Fibroblast of skin of right quadriceps (primary cell): ENCODE measurements at places on chromosomes 1 and 21.

GRCh38 chr1:228802386-228803220, 67.3 kb downstream of the RHOU start:
- DNase-seq = no peak

DNA sequence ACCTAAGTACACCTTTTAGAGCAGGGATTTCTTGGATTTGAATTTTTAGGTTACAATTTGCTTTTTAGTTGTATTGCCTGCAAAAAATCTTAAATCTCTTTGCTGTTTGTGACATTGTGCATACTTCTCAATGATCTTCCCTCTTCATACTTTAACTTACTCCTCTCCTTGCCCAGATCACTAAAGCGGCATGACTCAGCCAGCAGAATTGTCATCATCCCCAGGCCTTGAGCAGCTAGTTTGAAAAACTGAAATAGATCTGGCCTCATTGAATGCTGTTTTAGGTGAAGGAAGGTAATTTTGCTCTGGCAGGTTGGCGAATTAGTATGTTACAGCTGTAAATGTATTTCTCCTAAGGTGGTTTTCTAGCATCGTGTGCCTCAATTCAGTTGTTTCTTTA, 145.9 kb downstream of the RYR2 start:
- no peak for DNase-seq

- DNase-seq = no peak
These were observed 5.0 kb downstream of the RABGGTB start for GRCh38 chr1:75791022-75791421.

DNA sequence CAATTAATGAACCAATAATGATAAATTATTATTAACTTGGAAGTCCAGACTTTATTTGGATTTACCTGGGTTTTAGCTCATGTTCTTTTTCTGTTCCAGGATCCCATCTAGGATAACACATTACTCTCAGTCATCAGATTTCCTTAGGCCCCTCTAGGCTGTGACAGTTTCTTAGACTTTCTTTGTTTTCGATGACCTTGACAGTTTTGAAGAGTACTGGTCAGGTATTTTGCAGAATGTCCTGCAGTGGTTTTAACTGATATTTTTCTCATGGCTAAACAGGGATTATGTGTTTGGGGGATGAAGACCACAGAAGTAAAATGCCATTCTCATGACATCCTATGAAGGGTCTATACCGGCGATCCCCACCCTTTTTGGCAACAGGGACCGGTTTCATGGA, 144.0 kb downstream of the NAV1 start:
- no peak for DNase-seq

- peak; percentile 12 for DNase-seq
These were observed 26.0 kb downstream of the SERBP1 start for GRCh38 chr1:67404212-67404620.

DNA sequence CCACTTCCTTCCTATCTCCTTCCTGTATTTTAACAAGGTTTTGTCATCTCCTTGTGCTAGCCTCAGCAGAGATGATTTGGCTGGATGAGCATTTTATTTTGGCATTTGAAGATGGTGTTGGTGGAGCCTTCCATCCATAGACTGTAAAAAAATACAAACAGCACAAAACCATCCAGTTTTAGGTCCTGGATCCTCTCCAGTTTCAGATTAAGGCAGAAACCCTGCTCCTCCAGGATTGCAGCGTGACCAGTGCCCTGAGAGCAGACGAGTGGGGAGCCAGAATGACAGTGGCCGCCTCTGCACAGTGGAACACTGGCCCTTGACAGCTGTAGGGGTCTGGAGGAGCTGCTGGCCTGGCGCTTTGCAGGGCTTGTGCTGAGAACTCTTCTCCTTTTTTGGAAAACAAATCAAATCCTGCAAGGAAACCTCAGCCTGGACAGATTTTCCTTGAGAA, 72.2 kb upstream of the GADD45A start:
- DNase-seq = no peak

- DNase-seq = no peak
These were observed 22.4 kb downstream of the VPS45 start for GRCh38 chr1:150089846-150090520.

DNA sequence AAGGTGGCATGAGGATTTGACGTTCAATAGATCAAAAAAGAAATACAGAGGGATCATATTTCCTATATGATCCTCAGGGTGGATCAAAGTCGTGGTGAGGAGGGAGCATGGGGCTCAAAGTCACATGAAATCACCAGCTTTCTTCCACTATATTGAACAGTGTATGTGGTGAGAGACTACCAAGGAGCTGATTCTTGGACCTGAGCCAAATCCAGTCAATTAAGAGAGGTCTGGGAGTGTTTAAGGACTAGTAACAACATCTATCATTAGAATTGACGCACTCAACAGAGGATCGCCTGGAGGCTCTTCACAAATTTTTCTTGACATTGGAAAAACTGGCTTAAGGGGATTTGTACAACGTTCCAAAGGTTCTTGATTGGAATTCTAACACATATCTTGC, 267.7 kb upstream of the PROX1 start:
- DNase-seq = no peak

GRCh38 chr1:230147253-230148125, 80.5 kb downstream of the GALNT2 start:
- DNase-seq = no peak

DNA sequence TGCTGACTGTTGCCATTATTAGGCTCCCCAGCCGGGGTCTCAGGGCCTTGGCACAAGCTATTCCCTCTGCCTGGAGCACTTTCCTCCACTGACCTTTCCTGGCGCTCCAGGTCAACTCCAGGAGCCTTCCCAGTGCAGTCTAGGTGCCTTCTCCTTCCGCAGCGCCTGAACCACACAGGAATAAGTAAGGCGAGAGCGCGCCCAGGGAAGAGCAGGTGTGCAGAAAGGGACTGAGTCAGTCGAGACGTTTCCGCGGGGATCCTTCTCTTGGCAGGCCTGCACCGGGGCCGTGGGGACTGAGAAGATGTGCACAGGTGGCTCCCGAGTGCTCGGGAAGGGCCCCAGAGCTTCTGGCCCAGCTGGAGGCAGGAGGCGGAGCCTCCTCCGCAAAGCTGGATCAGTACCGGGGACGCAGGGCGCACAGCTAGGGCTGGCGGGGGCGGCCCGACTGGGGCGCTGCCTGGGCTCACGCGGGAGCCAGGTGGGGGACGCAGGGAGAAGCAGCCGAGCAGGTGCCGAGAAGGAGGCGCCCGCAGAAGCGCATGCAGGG, 765 bp upstream of the BMP8A start:
- DNase-seq = no peak

DNA sequence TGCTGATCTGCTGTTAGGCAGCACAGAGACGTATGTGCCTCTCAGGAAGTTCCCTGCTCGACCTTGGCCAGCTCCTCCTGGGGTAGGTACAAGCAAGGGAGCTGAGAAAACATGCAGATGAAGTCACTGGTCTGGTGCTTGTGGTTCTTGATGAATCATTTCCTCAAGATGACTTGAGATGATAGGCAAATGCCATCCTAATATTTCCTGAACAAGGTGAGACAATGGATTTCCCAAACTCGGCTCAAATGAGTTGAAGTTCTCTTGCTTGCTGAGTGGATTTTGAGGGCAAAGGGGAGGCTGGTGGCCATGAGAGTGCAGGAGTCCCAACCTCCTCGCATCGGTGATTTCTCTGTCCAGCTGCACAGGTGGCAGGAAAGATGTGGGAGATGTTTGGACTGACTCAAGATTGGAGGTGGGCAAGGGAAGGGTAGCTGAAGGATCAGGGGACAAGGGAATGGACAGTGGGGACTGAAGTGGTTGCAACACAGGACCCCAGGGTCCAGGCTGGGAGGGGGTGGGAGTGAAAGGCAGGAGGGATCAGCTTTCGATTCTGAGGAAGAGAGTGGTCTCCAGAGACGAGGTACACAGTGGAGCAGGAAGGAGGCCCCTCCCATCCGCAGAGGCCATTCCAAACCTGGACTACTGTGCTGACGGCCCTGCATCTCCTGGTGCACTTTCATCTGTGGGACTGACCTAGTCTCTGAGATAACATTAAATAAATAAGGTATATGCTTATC, 63.9 kb downstream of the CAPN2 start:
- peak; percentile 73 for DNase-seq

DNA sequence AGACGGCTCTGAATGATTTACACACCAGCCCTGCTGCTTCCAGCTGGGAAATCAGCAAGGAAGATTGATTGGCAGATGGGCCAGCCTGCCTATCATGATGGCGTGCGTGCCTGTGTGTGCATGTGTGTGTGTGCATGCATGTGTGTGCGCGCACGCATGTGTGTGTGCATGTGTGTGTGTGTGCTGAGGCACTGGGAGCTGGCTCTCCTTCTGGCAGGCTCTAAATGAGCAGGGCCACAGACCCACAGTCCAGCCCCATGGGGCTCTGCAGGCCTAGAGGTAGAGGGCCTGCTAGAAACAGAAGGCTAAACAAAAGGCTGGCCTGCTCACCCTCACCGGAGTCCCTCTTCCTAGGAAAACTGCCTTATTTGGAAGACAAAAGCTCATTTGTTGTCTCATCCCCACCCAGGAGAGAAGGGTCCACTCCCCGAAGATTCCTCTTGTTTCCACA, 6.0 kb downstream of the KLHDC8A start:
- no peak for DNase-seq

DNA sequence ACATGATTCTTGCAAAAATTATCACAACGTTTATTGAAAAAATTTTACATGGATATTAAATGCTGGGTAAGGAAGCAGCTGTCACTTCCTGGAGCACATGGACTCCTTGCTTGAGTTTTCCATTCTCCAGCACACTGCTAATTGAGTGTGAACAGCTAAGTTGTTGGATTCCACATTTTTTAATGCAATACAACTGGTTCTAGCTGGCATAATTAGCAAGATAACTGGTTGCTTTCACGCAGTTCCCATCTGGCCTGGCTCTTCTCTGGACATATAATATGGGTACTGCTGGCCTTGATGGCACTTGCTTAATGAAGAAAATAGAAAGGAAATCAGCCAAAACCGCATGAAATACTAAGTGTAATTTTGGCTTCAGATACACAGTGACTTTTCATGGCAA, 26.6 kb downstream of the RGS21 start:
- DNase-seq = no peak

- DNase-seq = no peak
These were observed 23.5 kb downstream of the MIA3 start for GRCh38 chr1:222641269-222641948.

GRCh38 chr1:20368866-20369470, 78.3 kb downstream of the VWA5B1 start:
- DNase-seq = no peak

GRCh38 chr1:179079113-179079761, 2.6 kb upstream of the TOR3A start:
- peak; percentile 74 for DNase-seq

GRCh38 chr1:23037081-23037740, 17.9 kb downstream of the KDM1A start:
- peak; percentile 10 for DNase-seq

GRCh38 chr1:41342774-41343355, 18.4 kb upstream of the FOXO6 start:
- DNase-seq = no peak

DNA sequence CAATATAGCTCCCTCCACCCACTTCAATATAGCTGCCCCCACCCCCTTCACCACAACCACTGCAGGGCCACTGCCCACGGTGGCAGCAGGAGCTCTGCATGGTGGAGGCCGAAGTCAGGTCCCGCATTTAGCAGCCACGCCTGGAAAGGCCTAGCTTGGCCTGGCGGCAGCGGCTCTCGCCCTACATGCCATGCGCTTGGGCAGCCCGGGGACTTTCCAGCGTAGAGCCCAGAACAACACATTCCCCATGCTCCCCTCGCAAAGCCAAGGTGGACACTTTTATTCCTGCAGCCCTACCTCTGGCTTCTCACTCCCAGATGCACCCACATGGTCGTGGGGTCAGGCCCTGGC, 37.1 kb downstream of the LHX4 start:
- DNase-seq = no peak

- DNase-seq = peak; percentile 11
These were observed 9.2 kb upstream of the OSBPL9 start for GRCh38 chr1:51607681-51608095.

- DNase-seq = no peak
These were observed 111.9 kb downstream of the DENND1B start for GRCh38 chr1:197663162-197663953.

DNA sequence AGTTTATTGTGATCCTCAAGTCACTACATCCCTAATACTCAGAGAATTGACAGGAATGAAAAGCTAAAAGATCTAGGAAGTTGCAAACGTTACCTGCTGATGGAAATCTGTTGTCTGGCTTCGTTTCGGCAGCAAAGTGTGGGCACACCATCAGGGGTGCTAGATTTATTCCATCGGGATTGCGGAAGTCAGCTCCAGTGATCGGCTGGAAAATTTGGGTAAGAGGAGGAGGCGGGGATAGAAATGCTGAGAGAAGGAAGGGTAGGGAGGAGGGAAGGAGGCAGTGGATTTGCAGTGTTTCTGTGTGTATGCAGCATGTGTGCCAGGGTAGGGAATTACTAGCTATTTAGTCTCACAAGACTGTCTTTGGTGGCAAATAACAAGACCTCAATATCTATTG, at the start of gene CTSK:
Gene CTSK, minus strand, starts transcription at position 140 of the 400 bp plus-strand sequence. CDS start 1,455 bp downstream, outside the sequence.
- peak; percentile 42 for DNase-seq

GRCh38 chr1:100456880-100457279, 81.1 kb upstream of the GPR88 start:
- DNase-seq = peak; percentile 2

GRCh38 chr1:212413902-212414327, 771 bp downstream of the PACC1 start:
- no peak for DNase-seq

GRCh38 chr1:46690931-46691421, 19.3 kb downstream of the TEX38 start:
- peak; percentile 57 for DNase-seq

- no peak for DNase-seq
These were observed 118.0 kb upstream of the IPO9 start for GRCh38 chr1:201710632-201711597.

DNA sequence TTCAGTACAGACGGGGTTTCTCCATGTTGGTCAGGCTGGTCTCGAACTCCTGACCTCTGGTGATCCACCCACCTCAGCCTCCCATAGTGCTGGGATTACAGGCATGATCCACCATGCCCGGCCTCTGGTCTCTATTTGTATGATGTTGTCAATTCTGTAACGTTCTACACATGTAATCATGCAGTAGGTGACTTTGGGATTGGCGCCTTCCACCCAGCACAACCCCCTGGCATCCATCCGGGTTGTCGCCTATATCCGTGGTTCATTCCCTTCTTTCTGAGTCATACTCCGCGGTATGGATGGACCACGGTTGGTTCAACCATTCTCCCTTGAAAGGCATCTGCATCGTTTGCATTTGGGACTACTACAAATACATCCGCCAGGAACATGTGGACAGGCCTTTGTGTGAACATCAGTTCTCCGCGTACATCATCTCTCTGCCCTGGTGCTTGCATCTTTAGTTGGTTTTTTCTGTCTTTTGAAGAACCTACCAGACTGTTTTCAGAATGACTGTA, 72.1 kb downstream of the PDE9A start:
- DNase-seq = no peak

- DNase-seq = no peak
These were observed 225.5 kb downstream of the TPR start for GRCh38 chr1:186149591-186149990.

DNA sequence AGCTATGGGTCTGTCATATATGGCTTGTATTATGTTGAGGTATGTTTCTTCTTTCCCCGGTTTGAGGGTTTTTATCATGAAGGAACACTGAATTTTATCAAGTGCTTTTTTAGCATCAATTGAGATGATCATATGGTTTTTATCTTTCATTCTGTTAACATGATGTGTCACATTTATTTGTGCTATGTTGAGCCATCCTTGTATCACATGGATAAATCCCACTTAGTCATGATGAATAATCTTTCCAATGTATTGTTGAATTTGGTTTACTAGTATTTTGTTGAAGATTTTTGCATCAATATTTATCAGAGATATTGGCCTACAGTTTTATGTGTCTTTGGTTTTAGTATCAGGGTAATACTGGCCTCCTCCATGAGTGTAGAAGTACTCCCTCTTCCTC, 61.7 kb downstream of the GPR137B start:
- DNase-seq = peak; percentile 13

GRCh38 chr1:48121955-48122354, 100.6 kb upstream of the SLC5A9 start:
- DNase-seq = no peak
